ENCODE measurements at places on chromosomes 2 and 18.

GRCh38 chr18:7844017-7844416, 276.9 kb downstream of the PTPRM start:
- DNase-seq, result no peak

- DNase-seq, result no peak
Measured at GRCh38 chr2:200670313-200670712, 84.5 kb downstream of the AOX1 start.

DNA sequence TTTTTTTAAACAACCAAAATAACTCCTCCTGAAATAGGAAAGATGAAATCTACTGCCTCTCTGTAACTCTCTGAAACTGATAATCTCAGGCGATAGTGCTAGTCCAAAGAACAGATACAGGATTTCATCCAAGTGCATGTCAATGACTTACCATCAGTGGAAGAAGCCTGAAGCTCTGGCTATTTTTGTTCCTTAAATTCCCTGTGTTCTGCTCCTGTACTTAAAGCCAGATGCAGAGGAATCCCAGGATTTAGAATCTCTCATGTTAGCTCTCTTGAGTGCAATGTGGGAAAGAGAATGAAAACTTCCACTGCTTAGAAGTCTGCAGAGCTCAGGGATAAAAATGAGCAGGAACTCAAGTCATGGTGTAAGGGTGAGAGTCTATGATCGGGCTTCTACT, 291.9 kb downstream of the TCF4 start:
- DNase-seq, result no peak

DNA sequence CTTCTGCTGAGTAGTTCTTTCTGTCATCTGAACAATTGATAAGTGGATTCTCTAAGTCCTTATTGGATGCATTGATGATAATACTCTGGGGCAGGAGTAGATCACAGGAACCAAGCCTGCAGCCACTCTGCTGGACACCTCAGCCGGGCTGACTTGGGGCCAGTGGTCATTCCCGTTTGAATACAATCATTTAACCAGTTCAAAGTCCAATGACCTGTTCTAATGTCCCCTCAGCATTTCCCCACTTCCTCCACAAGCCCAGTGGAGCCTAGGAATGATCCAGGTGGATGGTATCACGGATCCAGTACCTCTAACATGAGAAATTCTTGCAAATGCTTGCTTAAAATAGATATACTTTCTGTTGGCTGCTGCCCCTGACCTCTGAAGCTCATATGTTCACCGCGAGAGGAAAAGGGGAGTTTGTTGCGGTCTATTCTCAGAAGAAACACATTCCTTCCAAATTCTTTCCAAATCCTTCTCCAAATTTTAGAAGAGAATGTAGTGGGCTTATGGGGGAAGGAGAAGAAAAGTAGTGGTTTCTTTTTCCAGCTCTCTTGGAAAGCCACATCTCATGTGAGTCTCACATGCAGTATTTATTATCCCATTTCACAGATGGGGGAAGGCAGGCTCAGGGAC, 170.9 kb downstream of the INHBB start:
- no peak for DNase-seq

GRCh38 chr2:29936020-29936419, 14.6 kb upstream of the ALK start:
- DNase-seq, result no peak

DNA sequence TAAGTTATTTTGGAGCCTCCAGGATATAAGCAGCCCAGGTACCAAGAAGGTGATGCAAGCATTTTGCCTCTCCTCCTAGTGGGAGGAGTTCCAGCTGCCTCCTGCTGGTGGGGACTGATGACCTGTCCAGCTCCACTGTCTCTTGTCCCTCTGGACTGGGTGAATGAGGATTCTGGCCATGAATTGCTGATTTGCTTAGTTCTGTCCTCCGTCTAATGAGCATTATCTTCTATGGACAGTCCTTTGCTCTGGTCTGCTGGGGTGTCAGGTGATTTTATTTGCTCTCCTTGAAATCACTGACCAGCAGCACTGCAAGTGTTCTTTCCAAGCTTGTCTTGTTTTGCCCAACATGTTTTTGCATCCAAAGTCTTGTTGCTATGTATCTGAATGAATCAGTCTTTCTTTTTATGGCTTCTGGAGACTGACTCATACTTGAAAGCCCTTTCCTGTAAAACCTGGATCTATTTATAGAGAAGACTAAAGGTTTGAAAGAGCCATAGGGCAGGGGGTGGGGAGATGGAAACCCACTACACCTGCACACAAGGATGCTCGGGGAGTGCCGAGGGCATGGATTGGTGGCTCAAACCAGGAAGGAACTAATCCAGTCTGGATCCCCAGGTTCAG, 40.5 kb upstream of the EFHD1 start:
- DNase-seq, result no peak

GRCh38 chr2:202005272-202005887, 28.3 kb upstream of the FZD7 start:
- no peak for DNase-seq

DNA sequence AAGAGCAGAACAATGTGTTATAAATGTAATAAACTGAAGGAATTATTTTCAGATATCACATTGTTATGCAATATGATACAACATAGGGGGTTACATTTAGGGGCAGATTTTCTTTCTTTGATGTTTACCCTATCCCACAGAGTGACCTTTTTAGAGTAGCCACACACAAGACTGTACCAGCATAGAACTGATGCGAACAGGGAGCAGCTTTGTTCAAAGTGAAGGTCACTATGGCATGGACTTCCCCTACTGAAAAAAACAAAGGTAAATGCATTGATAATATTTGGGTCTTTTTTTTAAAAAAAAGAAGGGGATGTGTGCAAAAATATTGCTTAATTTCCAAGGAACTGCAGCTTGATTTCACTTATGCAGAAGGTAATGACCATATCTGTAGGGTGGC, 1354.9 kb downstream of the SUCLG1 start:
- DNase-seq, result no peak

DNA sequence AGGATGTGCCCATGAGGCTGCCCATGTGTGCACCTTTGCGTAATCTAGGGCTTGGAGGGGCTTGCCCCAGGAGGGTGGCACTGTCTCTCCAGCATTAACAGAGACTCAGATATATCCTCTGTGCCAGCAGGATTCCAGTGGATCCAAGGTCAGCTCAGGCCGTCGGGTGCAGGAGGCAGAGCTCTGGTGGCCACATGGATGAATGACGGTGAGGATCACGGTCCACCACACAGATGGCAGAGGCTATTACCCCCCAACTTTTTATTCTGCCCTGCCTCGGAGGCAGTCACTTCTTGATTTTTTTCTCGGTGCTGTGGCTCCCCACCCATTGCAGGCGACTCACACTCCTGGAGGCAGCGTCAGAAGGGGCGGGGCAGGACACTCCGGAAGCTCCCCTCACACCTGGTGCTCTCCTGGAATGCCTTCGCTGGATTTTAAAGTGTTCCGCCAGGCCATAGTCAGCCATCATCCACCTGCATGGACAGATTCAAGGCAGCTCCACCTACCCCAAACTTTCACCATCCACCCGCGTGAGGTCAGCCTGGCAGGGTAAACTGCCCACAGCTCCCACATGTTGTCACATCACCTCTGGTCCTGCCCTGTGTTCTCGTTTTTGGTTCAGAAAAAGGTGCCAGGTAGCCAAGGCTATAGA, 602.9 kb upstream of the RAB6C start:
- DNase-seq, result no peak

GRCh38 chr18:27585602-27586173, 400.6 kb upstream of the CHST9 start:
- DNase-seq, result no peak

GRCh38 chr18:58898010-58898799, 33.5 kb downstream of the ZNF532 start:
- DNase-seq, result no peak

- DNase-seq, result no peak
Measured at GRCh38 chr2:133791191-133791590, 222.9 kb upstream of the NCKAP5 start.

DNA sequence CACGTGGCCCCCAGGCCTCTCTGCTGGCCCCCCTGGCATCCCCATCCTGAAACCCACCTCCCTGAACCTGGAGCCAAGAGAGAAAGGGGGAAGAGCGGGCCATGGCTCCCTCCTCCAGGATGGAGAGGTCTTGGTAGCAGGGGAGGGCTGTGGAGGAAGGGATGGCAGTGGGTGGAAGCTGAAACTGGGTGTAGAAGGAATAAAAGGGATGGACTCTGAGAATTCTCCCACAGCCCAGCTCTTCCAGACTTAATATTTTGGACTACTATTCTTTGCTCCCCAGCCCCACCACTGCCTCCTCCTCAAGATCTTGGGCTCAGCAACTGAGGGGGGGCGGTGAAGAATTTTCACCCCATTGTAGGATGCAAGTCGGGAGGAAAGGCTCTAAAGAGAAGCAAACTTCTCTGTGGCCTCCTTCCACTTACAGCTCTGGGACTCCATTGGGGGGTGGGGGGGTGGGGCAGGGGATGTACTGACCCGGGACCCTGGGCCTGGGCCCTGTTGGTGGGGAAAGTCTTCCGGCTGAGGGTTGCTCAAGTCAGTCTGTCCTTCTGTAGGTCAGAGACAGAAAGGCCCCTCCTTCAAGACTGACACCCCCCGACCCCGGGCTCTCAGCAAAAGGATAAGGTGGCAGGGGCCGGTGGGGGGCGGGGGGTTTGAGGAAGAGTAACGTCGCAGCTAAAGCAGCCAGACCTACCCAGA, 501 bp downstream of the TNS1 start:
- no peak for DNase-seq

GRCh38 chr2:28547906-28548600, 52.2 kb downstream of the PLB1 start:
- DNase-seq, result peak; percentile 26

GRCh38 chr2:34308140-34308539, 709.0 kb upstream of the FAM98A start:
- DNase-seq, result no peak

GRCh38 chr2:177917169-177917568, 155.4 kb downstream of the PDE11A start:
- DNase-seq, result no peak

- no peak for DNase-seq
Measured at GRCh38 chr2:1803217-1804110, 59.1 kb upstream of the PXDN start.

DNA sequence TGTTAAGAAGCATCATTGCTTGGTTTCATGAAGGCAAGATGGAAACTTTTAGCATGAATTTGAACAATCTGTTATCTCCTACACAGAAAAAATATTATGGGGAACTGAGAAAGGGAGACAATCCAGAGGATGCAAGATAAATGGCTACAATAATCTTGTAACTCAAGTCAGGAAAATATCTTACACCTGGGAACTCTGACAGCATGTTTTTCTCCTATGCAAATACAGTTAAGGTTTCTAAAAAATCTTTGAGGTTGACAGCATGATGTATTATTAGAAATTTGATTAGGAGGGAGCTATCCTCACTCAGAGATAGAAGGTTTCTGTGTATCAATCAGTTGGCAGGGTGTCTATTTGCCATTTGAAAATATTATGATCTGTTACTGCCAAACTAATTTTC, 75.6 kb downstream of the GPD2 start:
- no peak for DNase-seq

GRCh38 chr2:228282376-228282775, 100.9 kb upstream of the SPHKAP start:
- DNase-seq, result no peak

- DNase-seq, result no peak
Measured at GRCh38 chr2:160077912-160078810, 15.7 kb upstream of the PLA2R1 start.

DNA sequence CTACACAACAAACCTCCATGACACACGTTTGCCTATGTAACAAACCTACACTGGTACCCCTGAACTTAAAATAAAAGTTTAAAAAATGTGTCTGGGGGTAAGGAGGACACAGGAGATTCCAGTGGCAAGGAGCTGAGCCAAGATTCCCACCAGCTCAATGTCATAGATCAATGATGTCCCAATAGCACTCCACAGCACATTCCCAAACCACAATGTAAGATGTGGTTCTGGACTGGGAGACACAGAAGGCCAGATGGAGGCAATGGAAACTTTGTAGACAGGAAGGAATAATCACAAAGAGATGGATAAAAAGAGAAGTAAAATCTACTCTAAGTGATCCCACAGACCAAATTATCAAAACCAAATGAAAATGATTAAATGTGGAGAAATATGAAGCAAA, 312.4 kb upstream of the SOX11 start:
- DNase-seq, result no peak

DNA sequence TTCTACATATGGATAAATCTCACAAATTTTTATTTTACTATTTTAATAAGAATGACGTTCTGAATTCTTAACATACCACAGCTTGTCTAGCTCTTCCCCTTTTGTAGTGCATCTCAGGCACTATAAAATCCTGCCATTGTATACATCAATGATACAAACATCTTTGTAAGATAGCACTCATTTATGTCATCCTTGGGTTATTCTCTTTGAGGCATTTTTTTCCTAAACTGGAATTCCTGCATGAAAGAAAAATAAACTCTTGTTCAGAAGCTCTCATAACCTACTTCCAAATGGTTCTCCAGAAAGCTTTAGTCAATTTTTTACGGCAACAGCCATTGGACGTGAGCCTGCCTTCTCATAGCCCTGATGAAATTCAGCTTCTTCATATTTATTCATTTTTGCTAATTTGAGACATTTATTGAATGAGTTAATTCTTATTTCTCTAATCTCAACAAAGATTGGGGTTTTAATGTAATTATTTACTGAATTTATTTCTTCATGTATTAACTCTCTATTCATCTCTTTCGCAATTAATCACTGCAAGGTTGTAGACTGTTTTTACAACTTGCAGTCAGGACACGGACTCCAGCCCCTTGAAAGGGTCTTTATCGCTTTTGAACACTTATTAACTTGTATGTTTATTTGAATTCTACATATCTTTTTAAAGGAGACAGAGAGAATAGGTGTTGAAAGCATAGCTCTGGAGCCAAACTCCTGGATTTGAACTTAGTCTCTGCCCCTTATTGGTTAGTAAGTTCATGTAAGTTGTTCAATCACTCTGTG, 57.6 kb upstream of the PARD3B start:
- no peak for DNase-seq

GRCh38 chr2:213861638-213862037, 549.2 kb upstream of the VWC2L start:
- DNase-seq, result no peak

DNA sequence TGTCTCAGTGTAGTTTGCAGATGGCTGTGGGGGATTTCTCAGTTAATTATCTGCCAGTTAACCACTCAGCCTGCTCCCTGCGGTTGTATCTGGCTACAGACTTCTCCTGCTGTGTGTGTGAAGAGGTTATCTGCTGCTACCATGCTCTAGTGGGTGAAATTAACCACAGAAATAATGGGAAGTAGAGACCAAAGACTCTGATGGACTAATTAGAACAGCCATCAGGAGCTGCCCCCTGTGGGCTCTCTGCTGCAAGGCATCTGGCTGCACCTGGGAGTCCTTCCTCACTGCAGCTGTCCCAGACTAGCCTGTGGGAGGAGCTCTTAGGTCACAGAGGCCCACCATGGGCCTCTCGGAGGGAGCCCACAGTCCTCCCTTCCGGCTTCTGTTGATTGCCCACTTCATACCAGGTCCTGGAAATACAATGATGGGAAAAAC, 66.6 kb downstream of the CTIF start:
- no peak for DNase-seq
